NCI-H1105 treated with DMSO at 0.1 percent for 48 hours (cell line): ENCODE measurements at places on chromosomes 12 and 14.

DNA sequence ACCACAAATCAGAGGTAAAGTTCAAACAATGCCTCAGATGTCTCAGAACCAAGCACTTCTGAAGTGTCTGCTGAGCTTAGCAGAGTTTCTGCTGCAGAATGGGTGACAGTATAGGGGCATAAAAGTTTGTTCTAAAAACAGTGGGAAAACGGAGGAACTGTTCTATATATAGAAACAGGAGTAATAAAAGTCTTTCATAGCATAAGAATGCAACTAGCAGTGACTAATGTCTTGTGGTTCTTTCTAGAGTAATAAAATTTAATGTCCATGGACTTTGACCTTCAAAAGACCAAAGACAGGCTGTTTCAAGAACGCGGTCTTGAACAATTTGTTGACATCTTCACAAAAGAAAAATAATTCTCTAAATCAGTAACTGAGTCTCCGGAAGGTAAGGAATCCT lies 107.5 kb upstream of the FAR2 start:
- no peak for DNase-seq

- peak; percentile 19 for DNase-seq
Measured at GRCh38 chr14:66503532-66503931, 4.4 kb upstream of the GPHN start.

GRCh38 chr12:68630050-68630449 lies 19.4 kb downstream of the RAP1B start:
- DNase-seq = no peak

GRCh38 chr14:61462566-61463193 lies 141.3 kb downstream of the PRKCH start:
- DNase-seq = peak; percentile 31

DNA sequence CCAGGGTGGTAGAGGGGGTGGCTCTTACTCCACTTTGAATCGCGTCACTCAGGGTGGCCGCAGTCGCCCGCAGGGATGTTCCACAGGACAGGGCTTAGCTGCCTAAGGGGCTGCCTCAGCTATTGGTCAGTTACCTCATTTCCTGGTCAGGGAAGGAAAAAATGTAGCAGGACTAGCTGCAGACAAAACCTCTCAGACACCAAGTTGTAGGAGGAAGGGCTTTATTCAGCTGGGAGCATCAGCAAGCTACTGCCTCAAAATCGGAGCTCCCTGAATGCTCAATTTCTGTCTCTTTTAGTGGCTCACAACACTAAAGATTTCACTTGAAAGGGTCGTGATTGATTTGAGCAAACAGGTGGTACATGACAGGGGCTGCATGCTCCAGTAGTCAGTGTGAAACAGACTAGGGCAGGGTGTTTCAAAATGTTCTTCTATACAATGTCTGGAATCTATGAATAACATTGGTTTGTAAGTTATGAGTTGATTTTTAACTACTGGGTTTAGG lies 6.4 kb upstream of the CLEC6A start:
- no peak for DNase-seq

DNA sequence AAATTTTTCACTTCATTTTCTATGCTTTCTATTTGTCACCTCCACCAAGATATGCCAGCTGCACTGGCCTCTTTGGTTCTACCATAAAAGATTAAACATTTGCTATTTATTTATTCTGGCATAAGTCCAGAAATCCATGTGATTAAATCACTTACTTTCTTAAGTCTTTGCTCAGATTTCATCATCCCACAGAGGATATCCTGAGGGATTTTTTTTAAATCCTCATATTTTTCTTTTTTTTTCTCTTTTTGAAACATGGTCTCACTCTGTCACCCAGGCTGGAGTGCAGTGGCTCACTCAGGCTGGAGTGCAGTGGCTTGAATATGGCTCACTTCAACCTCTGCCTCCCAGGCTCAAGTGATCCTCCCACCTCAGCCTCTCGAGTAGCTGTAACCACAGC lies 645.4 kb upstream of the ATXN7L3B start:
- no peak for DNase-seq
